Cardiac muscle cell (in vitro differentiated cells and primary cell): ENCODE measurements at places on chromosomes 2 and 18.

- DNase-seq, result no peak
Measured at GRCh38 chr2:215622837-215623236, 187.0 kb upstream of the FN1 start.

DNA sequence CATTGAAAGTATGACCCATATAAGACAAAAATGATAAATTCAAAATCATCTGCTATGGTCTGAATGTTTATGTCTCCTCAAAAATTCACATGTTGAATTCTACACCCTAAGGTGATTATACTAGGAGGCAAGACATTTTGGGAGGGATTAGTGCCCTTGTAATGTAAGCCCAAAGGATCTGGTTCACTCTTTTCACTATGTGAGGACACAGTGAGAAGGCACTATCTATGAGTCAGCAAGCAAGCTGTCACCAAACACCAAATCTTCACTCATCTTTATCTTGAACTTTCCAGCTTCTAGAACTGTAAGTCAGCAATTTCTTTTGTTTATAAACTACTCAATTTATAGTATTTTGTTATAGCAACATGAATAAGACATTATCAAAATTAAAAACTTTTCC lies 284.7 kb upstream of the ZC3H15 start:
- peak; percentile 4 for DNase-seq

DNA sequence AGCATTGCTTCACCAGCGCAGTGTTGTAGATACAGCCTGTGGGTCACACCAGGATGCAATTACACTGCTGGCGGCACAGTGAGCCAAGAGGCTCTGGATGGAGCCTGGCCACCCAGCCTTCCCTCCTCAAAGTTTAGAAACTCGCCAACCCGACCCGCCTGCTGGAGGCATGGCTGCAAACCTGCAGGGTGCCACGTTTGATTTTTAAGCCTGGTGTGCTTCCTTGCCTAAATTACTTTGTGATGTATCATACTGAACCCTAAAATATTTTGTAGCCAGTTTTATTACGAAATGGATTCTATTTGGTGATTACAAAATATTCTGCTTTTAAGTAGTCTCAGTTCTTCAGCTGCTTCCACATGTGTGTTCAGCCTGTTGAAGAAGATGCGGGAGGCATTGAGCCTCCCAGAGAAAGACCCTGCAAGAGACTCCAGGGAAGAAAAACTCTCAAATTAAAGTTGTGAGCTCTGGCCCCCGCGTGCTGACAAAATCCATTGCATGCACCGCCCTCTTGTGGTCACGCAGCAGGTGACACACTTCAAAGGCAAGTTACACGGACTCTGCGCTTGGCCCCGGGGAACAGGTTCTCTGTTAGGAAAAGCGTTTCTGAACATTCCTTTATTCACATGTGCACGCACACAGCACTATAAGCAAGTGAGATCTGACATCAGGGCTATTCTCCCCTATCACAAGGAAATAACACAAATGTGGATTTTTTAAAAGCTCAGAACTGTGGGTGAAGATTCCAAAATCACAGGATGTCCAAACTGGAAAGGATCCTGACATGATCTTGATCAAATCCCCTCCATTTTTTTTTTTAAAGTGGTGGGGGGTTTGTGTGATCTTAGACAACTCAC lies 63.0 kb upstream of the TWIST2 start:
- no peak for DNase-seq

DNA sequence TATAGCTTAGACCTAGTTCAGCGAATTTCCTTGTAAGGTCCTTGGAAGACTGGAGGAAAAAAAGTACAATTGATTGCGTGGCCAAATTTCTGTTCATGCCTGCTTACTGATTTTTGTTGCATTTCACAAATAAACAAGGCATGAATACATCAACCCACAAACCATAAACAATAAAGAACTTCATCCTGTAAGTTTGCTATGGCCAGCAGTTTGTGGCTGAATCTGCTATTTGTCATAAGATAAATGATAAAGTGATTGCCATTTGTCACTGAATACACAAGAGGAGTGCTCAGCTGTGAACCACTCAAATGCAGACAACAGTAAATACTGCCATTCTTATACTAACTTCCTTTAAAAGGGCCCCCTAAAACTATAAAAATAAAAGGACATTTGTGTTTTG lies 259.5 kb downstream of the CCDC178 start:
- DNase-seq, result no peak

GRCh38 chr2:8553643-8554042 lies 128.2 kb upstream of the ID2 start:
- DNase-seq, result no peak

DNA sequence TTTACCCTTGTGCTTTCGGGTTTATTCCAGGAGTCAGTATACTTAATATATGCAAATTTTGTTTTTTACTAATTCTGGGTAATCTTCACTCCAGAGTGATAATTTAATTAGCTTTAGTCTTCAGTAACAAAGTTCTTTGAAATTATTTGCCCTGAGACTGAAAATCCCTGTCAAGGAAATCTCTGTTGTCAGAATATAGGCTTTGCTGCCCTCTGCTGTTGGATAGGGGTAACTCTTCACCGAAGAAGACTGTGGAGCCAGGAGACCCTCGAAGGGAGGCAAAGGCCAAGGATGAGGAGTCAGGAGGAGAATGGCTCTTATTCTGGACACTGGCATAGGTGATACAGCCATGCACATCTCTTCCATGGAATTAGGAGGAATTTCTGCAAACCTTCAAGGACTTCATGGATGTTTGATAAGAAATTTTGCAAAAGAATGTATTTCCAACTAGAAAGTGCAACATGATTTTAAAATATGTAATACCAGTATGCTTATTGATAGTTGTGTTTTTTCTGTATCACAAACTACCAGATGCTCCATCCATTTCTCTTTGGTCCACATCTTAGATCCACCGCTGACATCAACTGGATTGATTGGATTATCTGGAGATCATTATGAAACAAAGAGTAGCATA lies 182.3 kb downstream of the RDH14 start:
- peak; percentile 60 for DNase-seq

DNA sequence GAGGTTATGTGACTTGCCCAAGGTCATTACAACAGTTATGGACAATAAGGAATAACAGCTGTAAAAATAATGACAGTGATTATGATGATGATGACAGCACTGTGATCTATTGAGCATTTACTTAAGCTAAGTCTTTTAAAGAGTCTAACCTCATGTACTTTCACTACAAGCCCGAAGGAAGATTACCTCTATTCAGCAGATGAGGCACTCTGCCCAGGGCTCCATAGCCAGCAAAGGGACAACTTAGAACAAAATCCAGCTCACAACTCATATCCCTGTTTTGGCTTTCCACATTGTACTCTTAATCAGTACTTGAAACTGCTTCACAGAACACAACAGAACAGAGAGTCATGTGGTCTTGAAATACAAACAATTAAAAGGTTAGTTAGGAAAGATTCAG lies 290.2 kb downstream of the ZNF385B start:
- DNase-seq, result no peak

DNA sequence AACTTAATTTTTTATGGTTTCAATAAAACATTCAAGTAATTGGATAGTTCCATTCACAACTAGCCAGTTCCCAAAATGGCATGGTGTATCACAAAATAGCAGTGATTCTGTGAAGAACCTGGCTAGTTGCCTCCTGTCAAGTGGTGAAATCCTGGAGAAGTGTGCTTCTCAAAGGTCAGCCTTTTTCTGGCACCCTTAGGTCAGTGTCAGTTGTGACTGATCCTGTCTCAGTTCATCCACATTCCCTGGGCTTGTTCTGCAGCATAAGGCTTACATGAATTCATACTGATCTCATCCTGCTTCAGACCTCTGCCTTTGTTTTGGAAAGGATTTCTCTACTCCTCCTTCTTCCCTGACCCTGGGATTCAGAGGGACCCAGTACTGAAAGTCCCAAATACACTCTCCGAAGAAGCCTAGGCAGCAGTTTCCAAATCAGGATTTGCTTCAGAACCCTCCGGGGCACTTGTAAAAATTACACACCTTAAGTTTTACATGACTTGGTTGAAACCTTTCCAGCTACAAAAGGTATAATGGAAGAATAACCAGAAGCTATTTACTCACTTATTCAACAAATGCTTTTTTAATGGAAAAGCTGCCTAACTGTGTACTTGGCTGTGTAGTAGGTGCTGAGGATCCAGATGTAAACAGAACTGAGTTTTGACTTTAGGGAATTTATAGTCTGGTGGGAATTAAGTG lies 11.0 kb downstream of the MAP3K20 start:
- DNase-seq, result no peak
